ENCODE measurements at places on chromosomes 12 and 14.

DNA sequence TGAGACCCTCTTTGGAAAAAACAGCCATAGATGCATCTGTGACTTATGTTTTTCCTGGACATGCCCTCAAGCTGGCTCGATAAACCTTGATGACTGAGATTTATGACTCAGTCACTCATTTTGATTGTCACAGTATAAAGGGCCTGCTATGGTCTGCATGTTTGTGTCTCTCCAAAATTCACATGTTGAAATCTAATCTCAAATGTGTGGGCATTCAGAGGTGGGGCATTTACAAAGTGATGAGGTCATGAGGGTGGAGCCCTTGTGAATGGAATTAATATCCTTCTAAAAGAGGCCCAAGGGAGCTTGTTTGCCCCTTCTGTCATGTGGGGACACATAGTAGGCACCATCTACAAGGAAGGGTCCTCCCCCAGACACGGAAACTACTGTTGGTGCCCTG, 372.9 kb downstream of the APAF1 start:
- DNase-seq: no peak

DNA sequence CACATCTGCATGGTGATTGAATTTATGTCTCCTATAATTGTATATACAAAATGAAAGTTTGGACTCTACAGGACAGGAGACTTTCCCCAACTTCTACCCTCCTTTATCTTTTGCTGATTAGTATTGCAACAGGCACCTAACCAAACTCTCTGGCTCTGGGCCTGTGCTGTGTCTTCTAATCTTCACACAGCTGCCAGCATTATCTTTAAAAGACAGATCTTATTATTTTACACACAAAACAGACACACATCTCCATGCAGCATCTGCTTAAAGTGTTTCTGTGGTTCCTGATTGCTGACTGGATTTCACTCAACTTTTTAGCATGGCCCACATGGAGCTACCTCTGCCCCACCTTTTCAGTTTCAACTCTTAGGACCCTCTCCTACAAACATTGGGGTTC, 154.9 kb upstream of the PELI2 start:
- no peak for DNase-seq

GRCh38 chr14:85243321-85243720, 286.6 kb upstream of the FLRT2 start:
- DNase-seq: no peak

- DNase-seq: no peak
These were observed 125.0 kb upstream of the ETV6 start for GRCh38 chr12:11524446-11524845.

GRCh38 chr12:57939291-57939690, 2.1 kb upstream of the ATP23 start:
- no peak for DNase-seq

DNA sequence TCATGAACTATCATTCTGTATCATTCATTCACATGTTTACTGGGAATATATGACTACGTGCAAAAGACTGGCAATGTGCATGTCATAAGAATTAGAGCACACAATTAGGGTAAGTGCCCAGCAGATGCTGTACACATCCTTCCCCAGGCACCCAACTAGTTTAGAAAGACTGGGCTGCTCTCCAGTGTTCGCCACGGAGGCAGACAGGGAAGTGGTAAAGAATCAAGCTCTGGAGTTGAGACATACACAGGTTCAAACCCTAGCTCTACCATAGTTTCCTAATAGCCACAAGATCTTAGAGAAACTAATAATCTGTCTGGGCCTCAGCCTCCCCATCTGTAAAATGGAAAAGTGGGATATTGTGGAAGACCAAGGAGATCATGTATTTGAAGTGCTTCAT, 6.8 kb downstream of the TMCC3 start:
- DNase-seq: no peak

GRCh38 chr12:22034709-22035506, 11.1 kb upstream of the CMAS start:
- no peak for DNase-seq

GRCh38 chr12:42564996-42565395, 24.6 kb downstream of the PRICKLE1 start:
- no peak for DNase-seq

GRCh38 chr14:31068235-31068634, 42.1 kb upstream of the STRN3 start:
- no peak for DNase-seq

DNA sequence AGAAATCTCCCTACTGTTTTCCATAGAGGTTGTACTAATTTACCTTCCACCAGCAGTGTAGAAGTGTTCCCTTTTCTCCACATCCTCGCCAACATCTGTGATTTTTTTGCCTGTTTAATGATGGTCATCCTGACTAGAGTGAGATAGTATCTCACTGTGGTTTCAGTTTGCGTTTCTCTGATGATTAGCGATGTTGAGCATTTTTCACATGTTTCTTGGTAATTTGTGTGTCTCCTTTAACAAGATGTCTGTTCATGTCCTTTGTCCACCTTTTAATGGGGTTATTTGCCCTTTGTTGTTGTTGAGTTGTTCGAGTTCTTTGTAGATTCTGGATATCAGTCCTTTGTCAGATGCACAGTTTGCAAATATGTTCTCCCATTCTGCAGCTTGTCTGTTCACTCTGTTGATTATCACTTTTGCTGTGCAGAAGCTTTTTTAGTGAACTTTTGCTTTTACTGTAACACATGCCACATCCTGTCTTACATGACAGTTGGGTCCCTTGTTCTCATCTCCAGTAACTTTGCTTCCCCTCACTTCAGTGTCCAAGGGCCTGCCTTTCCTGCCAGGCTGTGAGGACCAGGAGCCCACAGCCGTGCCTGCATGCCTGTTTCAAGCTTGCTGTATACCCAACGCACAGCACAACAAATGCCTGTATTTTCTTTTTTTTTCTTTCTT, 64.9 kb downstream of the SPRING1 start:
- no peak for DNase-seq

DNA sequence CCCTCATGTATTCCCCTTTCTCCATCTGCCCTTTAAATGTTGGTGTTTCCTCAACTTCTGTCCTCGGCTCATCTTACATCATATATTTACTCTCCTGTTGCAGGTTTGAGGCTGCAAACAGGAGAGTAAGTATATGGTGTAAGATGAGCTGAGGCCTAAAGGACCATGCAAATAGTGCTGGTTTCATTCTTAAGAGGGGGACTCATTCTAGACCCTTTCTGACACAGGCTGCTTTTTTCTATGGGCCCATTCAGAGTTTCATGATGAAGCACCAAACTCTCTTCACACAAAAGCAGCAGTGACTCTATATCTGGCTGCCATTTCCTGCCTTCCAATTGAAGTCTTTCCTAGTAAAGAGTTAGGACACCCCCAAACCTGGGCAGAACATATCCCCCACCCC, 218.5 kb downstream of the PHLDA1 start:
- no peak for DNase-seq

GRCh38 chr14:32073537-32074189, 3.4 kb upstream of the ARHGAP5 start:
- DNase-seq: no peak

- no peak for DNase-seq
These were observed 36.8 kb downstream of the RAB35 start for GRCh38 chr12:120079411-120080400.

- DNase-seq: no peak
These were observed 1165.2 kb downstream of the FSCB start for GRCh38 chr14:43341921-43342320.

- no peak for DNase-seq
These were observed 270.8 kb downstream of the ZFP36L1 start for GRCh38 chr14:68521961-68522509.

DNA sequence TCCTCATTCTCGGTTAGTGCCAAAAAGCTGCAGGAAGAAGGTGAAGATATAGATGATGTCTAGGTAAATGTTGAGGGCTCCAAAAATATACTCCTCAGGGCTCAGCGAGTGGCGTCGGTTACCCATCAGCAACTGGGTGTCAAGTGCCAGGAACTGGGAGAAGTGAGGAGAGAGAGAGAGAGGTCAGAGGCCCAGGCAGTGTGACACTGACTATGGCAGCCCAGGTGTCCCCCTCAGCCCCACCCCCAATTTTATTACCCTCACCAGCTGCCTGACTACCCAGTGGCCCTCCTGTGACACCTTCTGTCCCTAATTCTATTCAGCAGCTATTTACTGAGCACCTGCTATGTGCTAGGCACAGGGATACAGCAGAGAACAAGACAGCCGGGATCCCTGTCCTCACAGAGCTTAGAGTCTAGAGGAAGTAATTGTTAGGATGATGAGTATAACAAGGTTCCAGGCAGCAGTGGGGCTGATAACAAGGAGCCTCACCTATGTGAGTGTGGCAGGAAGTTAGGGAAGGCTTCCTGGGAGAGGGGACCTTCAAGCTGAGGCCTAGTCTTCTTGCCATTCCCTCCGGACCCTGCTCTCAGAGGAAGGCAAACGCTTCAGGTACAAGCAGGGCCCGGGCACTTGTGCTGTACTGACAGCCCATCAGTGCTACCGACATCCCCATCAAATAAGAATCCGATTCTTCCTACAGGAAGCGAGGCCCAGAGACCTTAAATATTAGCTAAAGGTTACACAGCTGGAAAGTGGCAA, 27.8 kb upstream of the BCDIN3D start:
- no peak for DNase-seq

GRCh38 chr14:43369710-43370564, 1137.1 kb downstream of the FSCB start:
- no peak for DNase-seq

GRCh38 chr14:54374117-54374884, 22.5 kb upstream of the CDKN3 start:
- DNase-seq: no peak

GRCh38 chr12:121217761-121218160, 7.8 kb downstream of the P2RX4 start:
- no peak for DNase-seq

- DNase-seq: no peak
These were observed 22.2 kb upstream of the GPR132 start for GRCh38 chr14:105087308-105087962.

GRCh38 chr12:115756804-115757203, 520.7 kb downstream of the MED13L start:
- no peak for DNase-seq

GRCh38 chr14:67170660-67171059, 18.6 kb upstream of the GARIN2 start:
- no peak for DNase-seq

GRCh38 chr12:132554845-132555630, 55.3 kb downstream of the LRCOL1 start:
- DNase-seq: no peak

DNA sequence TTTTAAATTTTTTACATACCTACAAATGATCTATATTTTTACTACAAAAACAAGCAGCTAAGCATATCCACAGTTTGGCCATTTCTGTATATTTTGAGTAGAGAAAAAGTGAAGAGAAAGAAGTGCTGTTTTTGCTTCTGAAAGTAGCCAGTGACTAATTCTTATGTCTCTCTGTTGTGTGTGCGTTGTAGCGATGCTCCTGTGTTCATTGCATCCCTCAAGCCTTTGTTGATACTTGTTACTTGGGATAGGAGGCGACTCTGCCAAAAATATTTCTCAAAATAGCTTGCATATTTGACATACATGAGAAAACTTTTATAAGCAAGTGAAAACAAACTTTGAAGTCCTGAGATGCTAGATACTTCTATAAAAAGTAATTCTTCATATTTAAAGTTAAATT, 714.1 kb downstream of the FSCB start:
- no peak for DNase-seq

DNA sequence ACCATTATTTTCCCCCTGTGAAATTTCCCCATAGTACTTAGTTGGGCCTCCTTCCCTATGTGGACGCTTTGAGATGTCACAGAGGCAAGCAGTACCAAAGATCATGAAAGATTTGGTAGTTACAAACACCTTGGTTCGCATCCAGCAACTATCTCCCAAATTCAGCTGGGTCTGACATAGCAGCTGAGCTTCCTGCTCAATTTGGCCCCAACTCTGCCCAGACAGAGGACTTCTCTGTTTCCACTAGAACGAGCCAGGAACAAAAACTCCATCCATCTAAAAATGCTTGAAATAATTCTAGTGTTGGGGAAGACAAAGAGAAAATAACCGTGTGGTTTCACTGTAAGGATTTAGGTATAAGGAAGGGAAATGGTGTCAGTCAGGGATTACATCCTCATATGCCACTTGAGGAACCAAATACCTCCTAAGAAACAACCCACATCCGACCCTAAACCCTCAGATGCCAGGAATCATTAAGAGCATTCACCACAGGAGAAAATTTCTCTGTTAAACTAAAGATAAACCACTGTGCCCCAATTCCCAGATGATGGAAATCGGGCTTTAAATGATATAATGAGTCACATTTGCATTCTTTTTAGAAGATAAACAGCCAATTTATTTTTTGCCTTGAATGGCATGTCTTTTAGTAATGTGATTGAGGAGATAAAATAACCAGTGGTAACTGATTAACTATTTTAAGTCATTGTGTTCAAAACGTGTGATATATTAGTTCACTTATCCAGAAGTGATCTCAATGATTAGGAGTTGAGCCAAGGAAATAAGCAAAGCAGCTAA, 103.7 kb upstream of the IFNG-AS1 start:
- DNase-seq: no peak

DNA sequence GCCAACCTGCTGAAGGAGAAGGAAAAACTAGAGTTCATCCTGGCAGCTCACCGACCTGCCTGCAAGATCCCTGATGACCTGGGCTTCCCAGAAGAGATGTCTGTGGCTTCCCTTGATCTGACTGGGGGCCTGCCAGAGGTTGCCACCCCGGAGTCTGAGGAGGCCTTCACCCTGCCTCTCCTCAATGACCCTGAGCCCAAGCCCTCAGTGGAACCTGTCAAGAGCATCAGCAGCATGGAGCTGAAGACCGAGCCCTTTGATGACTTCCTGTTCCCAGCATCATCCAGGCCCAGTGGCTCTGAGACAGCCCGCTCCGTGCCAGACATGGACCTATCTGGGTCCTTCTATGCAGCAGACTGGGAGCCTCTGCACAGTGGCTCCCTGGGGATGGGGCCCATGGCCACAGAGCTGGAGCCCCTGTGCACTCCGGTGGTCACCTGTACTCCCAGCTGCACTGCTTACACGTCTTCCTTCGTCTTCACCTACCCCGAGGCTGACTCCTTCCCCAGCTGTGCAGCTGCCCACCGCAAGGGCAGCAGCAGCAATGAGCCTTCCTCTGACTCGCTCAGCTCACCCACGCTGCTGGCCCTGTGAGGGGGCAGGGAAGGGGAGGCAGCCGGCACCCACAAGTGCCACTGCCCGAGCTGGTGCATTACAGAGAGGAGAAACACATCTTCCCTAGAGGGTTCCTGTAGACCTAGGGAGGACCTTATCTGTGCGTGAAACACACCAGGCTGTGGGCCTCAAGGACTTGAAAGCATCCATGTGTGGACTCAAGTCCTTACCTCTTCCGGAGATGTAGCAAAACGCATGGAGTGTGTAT, 2.4 kb downstream of the FOS start:
- DNase-seq: no peak

GRCh38 chr12:98948343-98948949, 303.4 kb downstream of the APAF1 start:
- DNase-seq: no peak

DNA sequence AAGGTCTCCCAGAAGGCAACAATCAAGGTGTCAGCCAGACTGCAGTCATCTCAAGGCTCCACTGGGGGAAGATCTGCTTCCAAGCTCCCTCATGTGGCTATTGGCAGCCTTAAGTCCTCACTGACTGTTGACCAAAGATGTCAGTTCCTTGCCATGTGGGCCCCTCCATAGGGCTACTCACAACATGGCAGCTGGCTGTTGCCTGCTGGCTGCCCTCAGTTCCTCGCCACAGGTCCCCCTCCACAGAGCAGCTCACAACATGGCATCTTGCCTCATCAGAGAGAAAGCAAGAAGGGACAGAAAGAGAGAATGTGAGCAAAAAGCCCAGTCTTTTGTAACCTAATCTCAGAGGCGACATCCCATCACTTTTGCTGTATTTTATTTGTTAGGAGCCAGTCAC, 34.4 kb upstream of the EGLN3 start:
- DNase-seq: no peak

Measured in activated CD4-positive, alpha-beta T cell treated with anti-CD3 and anti-CD28 coated beads for 1 hour (primary cell).